Small intestine (tissue), 16 donors: ENCODE measurements at places on chromosomes 5 and 9.

DNA sequence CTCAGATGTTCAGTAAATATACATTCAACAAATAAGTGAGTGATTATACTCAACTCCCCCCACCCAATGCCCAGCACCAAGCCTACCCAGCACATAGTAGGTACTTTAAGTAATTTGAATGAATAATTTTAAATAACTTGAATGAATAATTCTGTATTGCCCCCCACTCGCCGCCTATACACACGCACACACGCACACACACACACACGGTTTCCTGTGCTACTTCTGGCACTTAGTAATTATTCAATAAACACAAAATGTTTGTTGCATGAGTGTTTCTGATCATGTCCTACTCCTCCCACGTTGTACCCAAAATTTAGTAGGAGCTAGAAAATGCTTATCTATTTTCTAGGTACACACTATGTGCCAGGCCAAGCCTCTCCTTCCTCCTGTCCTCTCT lies 16.2 kb downstream of the PCDH12 start:
- H3K4me1 ChIP-seq: peaks cover 36% of the 10 kb centered on the region
- peak overlapping the region; percentile 85 for H3K27ac ChIP-seq
- no peak overlapping the region for H3K4me3 ChIP-seq
- no peak for DNase-seq

- H3K4me3 ChIP-seq: no peak overlapping the region
- H3K4me1 ChIP-seq: no peaks in the 10 kb centered on the region
- DNase-seq: no peak
- H3K27ac ChIP-seq: no peak overlapping the region
- no peaks in the 10 kb centered on the region for H3K27me3 ChIP-seq
These were observed 459.9 kb upstream of the NMUR2 start for GRCh38 chr5:152864991-152865390.

DNA sequence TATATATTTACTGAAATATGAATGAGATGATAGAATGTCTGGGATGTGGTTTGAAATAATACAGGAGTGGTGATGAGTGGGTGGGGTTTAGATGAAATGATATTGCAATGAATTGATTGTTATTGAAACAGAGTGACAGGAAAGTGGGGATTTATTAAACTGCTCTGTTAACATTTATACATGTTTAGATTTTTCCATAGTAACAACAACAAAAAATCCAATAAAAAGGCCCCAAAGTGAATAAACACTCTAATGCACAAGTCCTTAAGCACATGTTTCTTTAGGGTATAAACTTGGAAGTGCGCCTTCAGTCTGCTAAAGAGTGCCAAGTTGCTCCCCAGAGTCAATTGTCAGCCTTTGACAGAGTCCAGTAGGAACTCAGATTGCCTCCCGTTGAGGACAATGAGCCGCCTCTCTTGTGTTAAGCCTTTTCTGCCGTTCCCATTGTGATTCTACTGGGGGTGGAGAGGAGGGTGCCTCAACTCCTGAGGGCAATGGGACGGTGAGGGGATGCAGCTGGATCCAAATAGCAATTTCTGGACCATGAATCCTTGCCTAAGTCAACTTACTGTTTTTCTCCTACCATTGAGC lies 112.3 kb downstream of the SLC28A3 start:
- no peaks in the 10 kb centered on the region for H3K36me3 ChIP-seq
- peaks cover 17% of the 10 kb centered on the region for H3K4me1 ChIP-seq
- no peak overlapping the region for H3K27ac ChIP-seq
- no peak overlapping the region for H3K4me3 ChIP-seq
- H3K27me3 ChIP-seq: no peaks in the 10 kb centered on the region

DNA sequence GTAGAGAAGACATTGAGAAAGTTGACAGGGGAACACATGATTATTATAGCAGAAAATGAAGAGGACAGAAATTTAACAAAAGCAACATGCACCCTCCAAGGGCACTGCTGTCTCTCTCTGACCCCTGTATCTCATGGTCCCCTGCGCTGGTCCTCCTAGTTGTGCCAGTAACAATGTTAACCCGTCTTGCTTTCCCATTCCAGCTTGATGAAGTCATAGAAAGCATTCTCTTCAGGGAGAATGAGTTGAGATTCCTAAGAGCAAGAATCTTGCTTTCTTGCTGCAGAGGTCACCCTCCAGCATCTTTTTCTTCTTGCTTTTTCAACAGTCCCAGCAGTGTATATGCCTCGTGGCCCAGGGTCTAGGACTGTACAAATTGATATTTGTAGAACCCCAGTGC lies 279.6 kb upstream of the ADAMTSL1 start:
- no peaks in the 10 kb centered on the region for H3K4me1 ChIP-seq
- no peaks in the 10 kb centered on the region for H3K36me3 ChIP-seq
- no peak overlapping the region for H3K4me3 ChIP-seq
- no peak for DNase-seq
- no peak overlapping the region for H3K27ac ChIP-seq

DNA sequence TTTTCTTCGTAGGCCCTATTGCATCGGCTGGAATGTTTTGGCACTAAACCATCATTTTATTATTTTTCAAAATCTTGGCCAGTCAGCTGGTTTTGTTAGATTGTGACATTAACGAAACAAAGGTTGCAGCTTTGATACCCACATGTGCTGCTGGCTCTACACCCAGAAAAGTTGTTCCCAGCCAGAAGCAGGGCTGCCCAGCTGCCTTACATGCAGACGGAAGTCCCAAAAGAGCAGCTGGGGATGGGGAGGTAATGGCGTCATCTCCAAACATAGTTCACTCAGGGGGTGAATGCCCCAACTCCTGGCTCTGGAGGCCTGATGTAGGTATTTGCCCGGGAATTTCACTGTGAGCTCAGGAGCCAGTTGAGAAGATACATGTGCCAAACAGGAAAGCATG lies 23.3 kb downstream of the TMEM171 start:
- H3K4me1 ChIP-seq: no peaks in the 10 kb centered on the region
- no peak overlapping the region for H3K4me3 ChIP-seq
- H3K27me3 ChIP-seq: no peaks in the 10 kb centered on the region
- no peak overlapping the region for H3K27ac ChIP-seq
- no peak for DNase-seq

- no peaks in the 10 kb centered on the region for H3K27me3 ChIP-seq
- no peaks in the 10 kb centered on the region for H3K4me1 ChIP-seq
These were observed 99.1 kb downstream of the ENC1 start for GRCh38 chr5:74541381-74541781.

GRCh38 chr9:111039231-111039906 lies 1.1 kb upstream of the LPAR1 start:
- peak; percentile 76 for DNase-seq
- peak overlapping the region; percentile 77 for H3K4me3 ChIP-seq
- H3K27ac ChIP-seq: peak overlapping the region; percentile 84
- peaks cover 14% of the 10 kb centered on the region for H3K4me1 ChIP-seq

- no peaks in the 10 kb centered on the region for H3K27me3 ChIP-seq
- no peaks in the 10 kb centered on the region for H3K36me3 ChIP-seq
- H3K27ac ChIP-seq: no peak overlapping the region
- no peak for DNase-seq
- H3K4me1 ChIP-seq: no peaks in the 10 kb centered on the region
These were observed 122.9 kb downstream of the BASP1 start for GRCh38 chr5:17340379-17340778.

GRCh38 chr9:36332006-36332405 lies 68.1 kb downstream of the RNF38 start:
- H3K4me1 ChIP-seq: peaks cover 9% of the 10 kb centered on the region
- DNase-seq: no peak
- no peaks in the 10 kb centered on the region for H3K27me3 ChIP-seq

DNA sequence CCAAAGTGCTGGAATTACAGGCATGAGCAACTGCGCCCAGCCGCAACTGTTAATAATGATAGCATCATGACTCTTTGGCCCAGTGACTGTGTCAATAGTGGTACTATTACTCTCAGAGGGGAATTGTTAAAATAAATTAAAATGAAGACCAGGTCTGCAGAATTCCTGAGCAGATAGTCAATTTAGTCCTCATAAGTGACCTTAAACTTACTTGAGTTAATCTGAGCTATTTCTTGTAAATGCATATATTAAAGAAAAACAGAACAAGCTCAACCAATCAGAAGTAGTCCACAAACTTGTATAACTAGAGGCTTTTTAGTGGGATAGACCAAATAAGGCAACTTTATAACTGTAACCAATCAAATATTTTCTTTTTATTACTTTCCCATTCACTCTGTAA lies 1.7 kb upstream of the RECK start:
- H3K4me1 ChIP-seq: no peaks in the 10 kb centered on the region
- no peaks in the 10 kb centered on the region for H3K36me3 ChIP-seq
- H3K4me3 ChIP-seq: no peak overlapping the region
- H3K27me3 ChIP-seq: no peaks in the 10 kb centered on the region
- no peak overlapping the region for H3K27ac ChIP-seq

DNA sequence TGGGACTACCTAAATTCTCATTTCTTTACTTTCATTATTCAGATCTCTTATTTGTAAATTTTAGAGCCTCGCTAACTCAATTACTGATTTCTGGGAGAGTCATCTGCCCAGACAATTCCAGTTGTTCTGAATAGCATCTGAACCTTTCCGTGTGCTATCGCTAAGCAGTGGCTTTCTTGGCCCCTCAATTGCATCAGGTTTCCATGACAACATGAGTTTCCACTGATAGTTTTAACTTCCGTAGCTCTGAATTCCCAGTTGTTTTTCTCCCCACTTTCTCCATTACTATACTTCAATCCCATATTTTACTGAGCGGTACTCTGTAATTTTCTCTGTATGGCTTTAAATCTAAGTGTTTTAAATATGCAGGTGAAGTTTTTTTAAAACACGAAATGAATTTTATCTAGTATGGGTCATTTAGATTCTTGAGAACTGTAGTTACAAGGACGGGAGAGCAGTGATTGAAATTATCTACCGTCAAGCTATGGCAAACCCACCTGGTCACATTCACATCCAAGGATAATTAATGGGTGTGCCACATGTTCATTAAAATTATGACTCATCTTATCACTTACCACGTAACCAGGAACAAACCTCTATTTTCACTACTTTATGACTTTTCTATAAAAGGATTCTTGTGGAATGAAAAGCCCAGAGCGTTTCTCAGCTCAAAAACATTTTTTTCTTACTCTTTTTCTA lies 223.5 kb upstream of the PCSK5 start:
- DNase-seq: peak; percentile 77
- H3K27ac ChIP-seq: no peak overlapping the region
- peaks cover 10% of the 10 kb centered on the region for H3K4me1 ChIP-seq
- no peak overlapping the region for H3K4me3 ChIP-seq
- no peaks in the 10 kb centered on the region for H3K27me3 ChIP-seq

- no peak overlapping the region for H3K27ac ChIP-seq
- no peaks in the 10 kb centered on the region for H3K27me3 ChIP-seq
- H3K4me1 ChIP-seq: no peaks in the 10 kb centered on the region
- no peaks in the 10 kb centered on the region for H3K36me3 ChIP-seq
These were observed 150.1 kb upstream of the ADAMTS16 start for GRCh38 chr5:4990017-4990416.

- H3K27ac ChIP-seq: no peak overlapping the region
- peaks cover 2% of the 10 kb centered on the region for H3K27me3 ChIP-seq
- no peaks in the 10 kb centered on the region for H3K36me3 ChIP-seq
- H3K4me3 ChIP-seq: no peak overlapping the region
- H3K4me1 ChIP-seq: no peaks in the 10 kb centered on the region
- no peak for DNase-seq
These were observed 42.5 kb upstream of the EXOC3 start for GRCh38 chr5:400282-401145.

GRCh38 chr5:181112476-181112875 lies 18.5 kb downstream of the OR2V1 start:
- DNase-seq: no peak
- H3K4me3 ChIP-seq: no peak overlapping the region
- no peak overlapping the region for H3K27ac ChIP-seq
- H3K4me1 ChIP-seq: no peaks in the 10 kb centered on the region
- peaks cover 56% of the 10 kb centered on the region for H3K27me3 ChIP-seq

GRCh38 chr9:89375191-89375760 lies 57.0 kb downstream of the SECISBP2 start:
- peak; percentile 16 for DNase-seq
- H3K4me1 ChIP-seq: no peaks in the 10 kb centered on the region
- H3K27me3 ChIP-seq: no peaks in the 10 kb centered on the region
- H3K4me3 ChIP-seq: no peak overlapping the region
- H3K36me3 ChIP-seq: no peaks in the 10 kb centered on the region
- peak overlapping the region; percentile 6 for H3K27ac ChIP-seq

DNA sequence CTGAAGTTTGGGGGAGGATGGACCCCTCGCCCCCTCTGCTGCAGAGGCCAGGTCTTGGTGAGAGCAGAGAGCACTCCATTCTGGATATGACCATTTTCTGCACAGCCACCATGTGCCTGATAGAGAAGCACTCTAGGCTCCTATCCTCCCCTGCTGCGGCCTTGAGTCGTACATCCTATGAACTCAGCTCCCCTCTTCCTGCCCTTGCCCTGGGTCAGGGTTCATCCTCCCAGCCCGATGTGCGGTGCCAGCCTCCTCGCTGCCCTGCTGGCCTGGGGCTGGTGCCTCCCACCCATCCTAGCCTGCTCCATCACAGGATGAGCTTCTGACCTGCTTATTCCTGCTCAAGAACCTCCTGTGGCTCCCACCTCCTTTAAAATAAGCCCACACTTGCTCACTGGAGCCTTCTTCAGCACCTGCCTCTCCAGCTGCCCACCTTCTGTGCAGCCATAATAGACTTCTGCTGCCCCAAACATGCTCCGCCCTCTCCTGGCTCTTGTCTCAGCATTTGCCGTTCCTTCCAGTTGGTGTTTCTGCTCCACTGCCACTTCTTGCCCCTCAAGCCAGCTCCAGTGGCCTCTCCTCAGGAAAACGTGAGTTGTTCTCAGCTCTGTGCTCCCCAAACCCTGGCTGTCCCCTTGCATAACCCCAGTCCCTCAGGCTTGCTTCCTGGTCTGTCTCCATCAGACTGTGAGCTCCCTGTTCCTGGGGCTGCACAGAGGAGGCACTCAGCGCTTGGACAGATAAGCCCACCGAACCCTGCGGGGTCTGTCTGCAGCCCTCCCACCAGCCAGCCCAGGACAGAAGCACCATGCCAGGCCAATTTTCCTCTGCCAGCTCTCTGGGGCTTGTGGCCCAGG lies 22.3 kb upstream of the TTLL11 start:
- no peaks in the 10 kb centered on the region for H3K4me1 ChIP-seq
- H3K4me3 ChIP-seq: no peak overlapping the region
- no peak for DNase-seq
- no peaks in the 10 kb centered on the region for H3K36me3 ChIP-seq

DNA sequence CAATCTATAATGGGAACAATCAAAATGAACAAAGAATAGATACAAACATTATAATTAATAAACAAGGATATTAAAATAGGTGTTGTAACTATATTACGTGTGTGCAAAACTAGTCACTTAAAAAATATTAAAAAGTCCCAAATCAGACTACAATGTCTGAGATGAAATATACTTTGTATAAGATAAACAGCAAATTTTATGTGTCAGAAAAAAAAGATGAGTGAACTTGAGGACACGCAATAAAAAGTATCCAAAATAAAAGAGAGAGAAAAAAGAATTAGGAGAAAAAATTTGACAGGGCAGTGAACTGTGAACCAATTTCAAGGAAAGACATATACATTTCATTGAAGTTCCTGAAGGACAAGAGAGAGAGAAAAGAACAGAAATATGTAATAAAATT lies 37.0 kb downstream of the AGTPBP1 start:
- H3K27me3 ChIP-seq: no peaks in the 10 kb centered on the region
- no peaks in the 10 kb centered on the region for H3K4me1 ChIP-seq
- no peak for DNase-seq
- H3K36me3 ChIP-seq: no peaks in the 10 kb centered on the region
- H3K27ac ChIP-seq: no peak overlapping the region

DNA sequence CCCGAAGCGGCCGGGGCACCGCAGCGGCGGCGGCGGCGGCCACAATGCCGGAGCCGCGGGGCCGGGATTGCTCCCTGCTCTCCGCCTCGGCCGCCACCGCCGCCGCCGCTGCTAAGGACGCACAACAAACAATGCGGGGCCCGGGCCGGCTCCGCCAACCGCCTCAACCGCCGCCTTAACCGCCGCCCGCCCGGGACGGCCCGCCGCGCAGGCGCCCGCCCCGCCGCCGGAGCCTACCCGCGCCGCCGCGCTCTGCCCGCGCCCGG lies 254 bp downstream of the STRBP start:
- H3K27ac ChIP-seq: no peak overlapping the region
- H3K36me3 ChIP-seq: no peaks in the 10 kb centered on the region
- peaks cover 15% of the 10 kb centered on the region for H3K4me1 ChIP-seq
